ENCODE measurements at places on chromosomes 7 and 10.

- peak; percentile 90 for DNase-seq
These were observed 10.8 kb downstream of the TLX1 start for GRCh38 chr10:101141616-101142532.

- DNase-seq: no peak
These were observed 326.4 kb downstream of the PAXIP1 start for GRCh38 chr7:154676422-154677073.

GRCh38 chr7:130363026-130363847 is 17.1 kb upstream of the CPA1 start:
- DNase-seq: no peak

GRCh38 chr10:10623958-10624566 is 393.6 kb upstream of the CELF2 start:
- no peak for DNase-seq

GRCh38 chr7:154578336-154578735 is 424.6 kb downstream of the PAXIP1 start:
- no peak for DNase-seq

GRCh38 chr10:120184547-120185337 is 272.3 kb upstream of the PLPP4 start:
- DNase-seq: no peak

- no peak for DNase-seq
These were observed 243.5 kb downstream of the CELF2 start for GRCh38 chr10:11261143-11261542.

- no peak for DNase-seq
These were observed 165.9 kb downstream of the DNAJB6 start for GRCh38 chr7:157502701-157503111.

- no peak for DNase-seq
These were observed 168.8 kb downstream of the RNF216 start for GRCh38 chr7:5612695-5613094.

- no peak for DNase-seq
These were observed 102.4 kb downstream of the PTPN20 start for GRCh38 chr10:47013507-47014154.

- no peak for DNase-seq
These were observed 57.9 kb downstream of the NOD1 start for GRCh38 chr7:30420662-30421061.

- DNase-seq: no peak
These were observed 51.4 kb downstream of the PCGF5 start for GRCh38 chr10:91271886-91272285.

DNA sequence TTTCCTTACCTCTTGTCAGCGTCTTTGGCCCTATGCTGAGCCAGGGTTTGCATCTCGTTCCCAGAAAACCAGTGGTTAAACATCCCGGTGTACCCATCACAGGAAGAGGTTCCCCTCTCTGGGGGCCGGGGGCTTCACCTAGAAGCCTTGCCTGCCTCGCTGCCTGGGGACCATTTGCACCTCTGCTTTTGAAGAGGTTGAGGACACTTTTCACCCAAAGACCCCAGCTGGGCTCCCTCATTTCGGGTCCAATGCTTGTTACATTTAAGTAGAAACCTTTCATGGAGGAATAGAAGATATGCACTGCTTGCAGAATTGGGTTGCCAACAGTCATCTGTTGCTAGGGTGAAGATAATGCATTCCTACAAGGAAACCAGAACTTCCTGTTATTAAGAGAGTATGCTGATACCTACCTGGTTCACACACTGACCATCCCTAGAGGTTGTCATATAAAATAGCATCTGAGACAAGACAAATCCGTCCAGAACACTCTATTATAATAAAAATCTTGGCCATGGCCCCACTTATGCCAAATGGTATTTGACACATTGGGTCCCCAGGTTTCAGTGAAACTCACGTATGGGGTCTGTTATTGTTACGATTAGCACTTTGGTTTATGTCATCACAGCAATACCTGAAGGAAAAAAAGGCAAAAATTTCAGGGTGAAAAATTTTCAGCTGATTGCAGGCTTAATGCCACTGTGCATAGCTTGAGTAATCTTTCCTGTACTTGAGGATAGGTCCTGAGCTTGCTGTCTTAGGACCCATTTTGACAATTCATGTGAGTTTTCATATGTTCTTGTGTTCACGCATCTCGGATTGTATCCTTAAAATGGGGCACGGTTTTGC is 917 bp downstream of the ZNF365 start:
- no peak for DNase-seq

DNA sequence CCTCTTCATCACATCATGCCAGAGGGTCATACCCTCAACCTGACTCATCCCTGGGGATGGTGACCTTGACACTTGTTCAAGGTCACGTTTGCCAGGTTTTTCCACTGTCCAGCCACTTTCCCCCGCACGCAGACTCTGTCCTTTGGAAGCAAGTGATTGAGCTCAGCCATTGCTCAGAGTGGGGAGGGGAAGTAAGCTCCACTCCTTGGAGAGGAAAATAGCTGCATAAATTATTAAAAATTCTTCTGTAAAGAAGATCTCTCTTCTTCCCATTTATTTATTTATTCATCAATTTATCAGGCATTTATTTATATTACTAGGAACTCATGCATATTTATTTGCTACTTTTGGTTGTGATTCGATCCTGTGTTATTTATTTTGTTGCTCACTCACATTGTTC is 88.0 kb downstream of the GLRX3 start:
- DNase-seq: no peak

DNA sequence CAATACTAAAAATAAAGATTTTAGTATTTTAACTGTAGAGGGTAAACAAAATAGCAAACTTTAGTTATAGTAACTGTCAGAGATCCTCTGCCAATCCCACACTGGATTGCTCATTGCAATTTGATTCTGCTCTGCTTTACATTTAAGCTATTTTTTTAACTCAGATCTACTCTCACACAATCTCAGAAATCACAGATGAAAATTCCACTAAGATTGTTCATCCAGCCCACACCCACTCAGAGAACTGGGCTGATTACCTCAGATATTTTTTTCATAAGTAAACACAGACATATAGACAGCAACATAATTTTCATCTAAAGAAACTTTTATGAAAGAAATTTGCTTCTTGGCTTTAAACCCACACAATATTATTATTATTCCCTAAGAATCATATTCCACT is 7.0 kb downstream of the OSBPL3 start:
- DNase-seq: no peak

- no peak for DNase-seq
These were observed 19.5 kb downstream of the COL28A1 start for GRCh38 chr7:7516156-7516555.
